Activated CD8-positive, alpha-beta memory T cell treated with anti-CD3 and anti-CD28 coated beads for 1 hour (primary cell): ENCODE measurements at places on chromosomes 3 and 15.

DNA sequence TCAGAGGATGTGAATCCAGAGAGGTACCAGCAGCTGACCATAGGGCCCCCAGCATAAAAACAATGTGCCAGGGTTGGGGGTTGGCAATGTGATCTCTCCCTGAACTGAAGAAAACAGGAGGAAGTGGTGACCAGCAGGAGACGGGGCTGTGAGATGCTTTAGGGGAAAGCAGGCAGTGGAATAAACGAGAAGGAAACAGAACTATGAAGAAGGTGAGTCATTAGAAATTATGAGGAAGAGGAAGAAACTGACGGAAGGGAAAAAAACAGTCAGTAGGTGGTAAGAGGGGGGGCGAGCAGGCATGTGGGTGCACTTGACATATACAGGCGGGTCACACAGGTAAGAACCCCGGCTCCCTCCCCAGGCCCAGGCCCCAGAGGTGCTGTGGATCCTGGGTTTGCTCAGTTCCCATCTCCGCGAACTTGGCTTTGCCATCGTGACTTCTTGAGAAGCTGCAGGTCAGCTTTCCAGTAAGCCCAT lies 42.2 kb upstream of the B3GNT5 start:
- no peak for DNase-seq

GRCh38 chr3:170808041-170808440 lies 62.0 kb downstream of the RPL22L1 start:
- DNase-seq: no peak

- DNase-seq: no peak
Observed at GRCh38 chr3:55797084-55797483, 310.0 kb upstream of the WNT5A start.

DNA sequence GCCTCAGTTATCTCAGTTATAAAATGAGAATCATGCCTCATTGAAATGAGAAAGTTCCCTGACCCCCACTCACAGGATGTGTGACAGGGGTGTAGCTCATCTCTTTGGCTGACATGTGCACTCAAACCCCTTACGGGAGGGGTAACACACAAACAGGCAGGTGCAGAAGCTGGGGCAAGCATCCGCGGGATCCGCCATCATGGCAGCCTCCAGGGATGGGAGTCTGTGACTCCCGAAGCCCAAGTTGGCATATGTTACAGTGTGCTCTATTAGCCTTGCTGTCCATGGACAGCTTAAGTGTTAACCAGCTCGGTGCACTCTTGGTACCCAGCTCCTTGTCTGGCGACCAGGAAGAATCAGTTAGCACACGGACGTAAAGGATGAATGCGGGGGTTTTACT lies 822.7 kb upstream of the SEMA6D start:
- DNase-seq: no peak

DNA sequence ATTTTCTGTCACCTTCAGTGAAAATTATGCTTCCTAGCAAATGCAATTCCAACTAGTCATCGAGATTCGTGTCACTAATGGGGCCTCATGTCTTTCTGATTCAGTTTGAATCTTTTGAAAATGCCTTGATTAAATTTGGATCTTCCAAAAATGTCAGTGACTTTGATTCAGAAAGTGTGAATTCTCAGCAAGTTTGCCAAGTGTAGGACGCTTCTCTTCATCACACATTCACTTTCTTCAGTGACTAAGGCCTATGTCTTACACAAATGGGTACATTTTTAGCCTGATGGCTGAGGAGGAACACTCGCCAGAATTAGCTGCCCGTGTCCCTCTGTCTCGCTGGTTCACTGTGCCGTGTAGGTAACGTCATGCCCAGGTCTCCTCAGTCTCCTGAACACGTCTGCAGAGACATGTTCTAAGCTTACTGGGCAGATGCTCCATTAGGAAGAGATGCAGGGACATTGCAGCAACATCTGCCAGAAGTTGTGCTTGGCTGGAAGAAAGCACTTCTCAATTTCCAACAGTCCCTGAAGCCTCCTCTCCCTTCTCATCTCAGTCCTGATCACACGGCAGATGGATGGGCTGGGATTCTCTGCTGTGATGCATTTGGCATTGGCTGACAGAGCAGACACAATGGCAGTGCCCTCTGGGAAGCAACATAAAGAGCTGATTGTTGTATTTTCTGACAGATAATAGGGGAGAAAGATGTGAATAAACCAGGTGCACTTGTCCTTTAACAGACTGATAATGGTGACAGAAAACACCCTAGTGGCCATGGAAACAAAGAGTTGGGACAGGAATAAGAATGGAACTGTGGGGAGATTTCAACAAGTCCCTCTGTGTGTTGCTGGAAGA lies 29.1 kb upstream of the LYZL4 start:
- DNase-seq: no peak

DNA sequence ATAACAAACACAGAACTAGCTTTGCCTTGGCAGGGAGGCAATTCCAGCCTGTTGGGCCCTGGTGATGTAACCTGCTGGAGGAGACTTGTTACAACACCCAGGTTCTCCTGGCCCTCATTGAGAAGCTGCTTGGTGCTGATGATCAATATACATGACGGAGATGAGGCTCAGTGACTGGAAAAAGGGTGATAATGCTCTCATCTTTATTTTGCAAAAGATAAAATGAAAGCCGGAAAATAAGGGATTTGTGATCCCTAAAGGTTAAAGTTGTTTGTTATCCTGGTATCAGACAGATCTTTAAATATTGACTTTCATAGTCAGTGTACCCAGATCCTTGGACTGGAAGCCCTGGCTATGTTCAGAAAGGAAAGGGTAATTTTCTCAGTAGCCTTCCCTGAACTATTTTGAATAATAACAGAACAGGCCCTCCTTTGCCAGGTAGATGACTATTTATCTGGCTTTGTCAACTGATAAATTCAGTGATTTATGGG lies 118.9 kb upstream of the MEIS2 start:
- no peak for DNase-seq

DNA sequence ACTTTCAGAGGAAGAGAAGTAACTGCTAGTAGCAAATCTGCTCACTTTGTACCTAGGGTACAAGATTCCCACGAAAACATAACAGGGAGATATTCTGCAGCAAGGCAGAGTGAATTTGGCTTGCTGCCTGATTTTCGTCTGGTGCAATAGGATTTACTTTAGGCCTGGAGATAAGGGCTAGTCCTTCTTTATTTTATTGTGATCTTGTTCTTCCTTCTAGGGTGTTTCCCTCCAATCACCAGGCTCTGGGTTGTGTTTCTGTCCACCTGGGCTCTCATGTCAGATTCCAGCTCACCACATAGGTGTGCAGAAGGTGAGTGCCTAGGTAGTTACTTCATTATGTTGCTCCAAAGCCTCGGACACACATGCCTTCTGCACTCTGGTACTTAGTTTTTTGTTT lies 211.8 kb upstream of the RGMA start:
- DNase-seq: no peak

DNA sequence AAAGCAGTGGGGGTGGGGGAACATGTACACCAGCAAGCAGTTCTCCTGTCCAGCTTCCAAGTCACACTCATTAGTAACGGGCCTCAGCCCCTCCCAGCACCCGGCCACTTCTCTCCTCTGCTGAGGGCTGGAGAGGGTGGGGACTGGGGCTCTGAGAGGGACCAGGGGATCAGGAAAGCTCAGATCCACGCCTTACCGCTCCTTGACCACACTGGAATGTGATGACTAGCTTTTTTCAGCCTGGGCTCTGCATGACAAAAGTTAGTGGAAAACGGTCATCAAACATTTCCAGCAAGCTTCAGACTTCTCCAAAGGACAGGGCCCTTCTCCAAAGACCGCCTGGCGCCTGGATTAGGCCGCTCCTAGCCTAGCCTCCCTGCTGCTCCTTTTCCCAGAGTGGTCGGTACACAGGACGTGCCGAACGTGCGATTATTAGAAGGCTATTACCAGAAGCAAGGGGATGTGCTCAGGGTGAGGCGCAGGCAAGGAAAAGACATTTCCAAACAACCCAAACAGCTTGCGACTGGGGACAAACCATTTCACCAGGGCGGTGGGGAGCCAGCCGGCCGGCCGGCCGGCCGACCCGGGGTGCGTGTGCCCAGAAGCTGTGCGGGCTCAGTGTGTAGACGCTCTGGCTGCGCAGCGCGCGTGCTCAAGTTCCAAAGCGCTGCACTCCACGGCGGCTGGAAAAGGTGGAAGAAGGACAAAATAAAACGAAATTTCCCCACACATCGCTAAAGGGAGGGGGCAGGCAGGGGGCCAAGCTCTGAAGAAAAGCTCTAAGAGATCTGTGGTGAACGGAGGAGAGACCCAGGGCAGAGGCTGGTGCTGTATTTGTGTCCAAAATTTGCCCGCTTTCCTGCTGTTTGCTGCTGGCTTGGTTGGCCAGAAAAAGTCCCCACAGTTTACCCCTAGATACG lies 51.0 kb upstream of the SSR3 start:
- no peak for DNase-seq

- DNase-seq: no peak
Observed at GRCh38 chr15:70323111-70323851, 225.6 kb upstream of the TLE3 start.

DNA sequence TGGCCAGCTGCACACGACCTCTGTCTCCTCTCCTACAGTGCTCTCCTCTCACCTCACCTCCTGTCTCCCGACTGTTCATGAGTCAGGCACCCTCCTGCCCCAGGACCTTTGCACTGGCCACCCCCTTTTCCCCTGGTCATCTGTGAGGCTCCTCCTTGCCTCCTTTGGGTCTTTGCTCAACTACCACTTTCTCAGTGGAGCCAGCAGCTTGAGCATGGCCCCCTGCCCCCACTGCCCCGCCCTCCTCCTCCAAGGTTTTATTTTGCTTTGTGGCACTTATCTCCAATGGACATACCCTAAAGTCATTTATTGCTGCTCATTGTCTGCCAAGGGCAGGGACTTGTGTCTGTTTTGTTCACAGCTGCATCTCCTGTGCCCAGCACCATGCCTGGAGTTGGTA lies 64.3 kb downstream of the MGLL start:
- DNase-seq: no peak

DNA sequence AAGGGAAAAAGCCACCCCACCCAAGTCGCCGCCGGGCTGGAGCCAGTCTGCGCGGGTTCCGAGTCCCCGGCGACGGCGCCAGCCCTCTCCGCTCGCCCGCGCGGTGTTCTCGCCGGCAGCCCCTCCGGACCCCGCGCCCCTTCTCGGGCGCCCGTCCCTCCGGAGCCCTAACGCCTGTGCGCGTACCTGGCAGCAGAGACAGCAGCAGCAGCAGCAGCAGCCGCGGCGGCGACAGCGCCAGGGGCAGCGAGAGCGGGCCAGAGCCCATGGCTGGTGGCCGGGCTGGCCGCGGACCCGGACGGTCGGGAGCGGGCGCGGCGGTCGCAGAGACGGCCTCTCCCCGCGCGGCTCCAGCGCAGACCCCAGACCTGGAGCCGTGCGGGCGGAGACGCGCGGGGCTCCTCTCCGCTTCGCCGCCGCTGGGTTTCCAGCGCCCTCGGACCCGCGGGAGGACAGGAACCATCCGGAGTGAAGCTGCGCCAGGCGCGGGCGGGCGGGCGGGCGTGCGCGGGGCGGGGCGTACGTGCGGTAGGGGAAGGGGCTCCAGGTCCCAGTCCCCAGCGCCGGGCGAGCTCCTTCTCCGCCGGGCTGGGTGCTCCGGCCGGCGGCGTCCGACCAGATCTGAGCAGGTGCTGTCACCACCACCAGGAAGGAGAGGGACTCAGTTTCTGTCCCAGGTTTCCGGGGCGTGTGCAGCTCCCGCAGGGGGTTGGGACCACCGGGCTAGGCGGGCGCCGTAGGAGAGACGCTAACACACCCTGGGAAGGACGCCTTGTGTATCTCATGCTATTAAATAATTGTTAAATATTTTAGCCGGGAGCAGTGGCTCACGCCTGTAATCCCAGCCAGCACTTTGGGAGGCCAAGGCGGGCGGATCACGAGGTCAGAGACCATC lies at the start of gene CHRNA3:
Gene CHRNA3, minus strand, starts transcription at position 470 of the 895 bp plus-strand sequence. Its CDS starts 202 bp downstream, at position 268.
- no peak for DNase-seq

- DNase-seq: no peak
Observed at GRCh38 chr3:148922467-148922866, 57.4 kb downstream of the CPA3 start.

GRCh38 chr3:56415652-56416051 lies 52.6 kb downstream of the ERC2 start:
- no peak for DNase-seq

GRCh38 chr3:110811050-110811449 lies 260.6 kb upstream of the NECTIN3 start:
- DNase-seq: no peak

DNA sequence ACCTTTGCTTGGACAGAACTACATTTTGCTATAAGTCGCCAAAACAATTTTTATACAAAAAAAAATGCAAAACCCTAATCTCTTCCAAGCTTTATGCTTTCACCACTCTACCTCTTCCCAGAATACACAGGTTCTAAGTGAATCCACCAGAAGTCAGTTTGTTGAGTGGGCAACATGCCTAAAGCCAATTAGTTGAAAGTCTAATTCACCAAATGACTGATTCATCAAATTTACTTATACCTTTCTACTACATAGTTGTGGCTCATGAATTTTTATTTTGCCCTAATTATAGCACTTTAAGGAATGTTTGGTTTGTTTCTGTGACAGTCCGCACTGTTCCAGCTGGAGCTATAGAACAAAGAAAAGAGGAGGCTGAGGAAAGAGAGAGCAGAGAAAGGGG lies 265.9 kb upstream of the TGFBR2 start:
- DNase-seq: no peak

DNA sequence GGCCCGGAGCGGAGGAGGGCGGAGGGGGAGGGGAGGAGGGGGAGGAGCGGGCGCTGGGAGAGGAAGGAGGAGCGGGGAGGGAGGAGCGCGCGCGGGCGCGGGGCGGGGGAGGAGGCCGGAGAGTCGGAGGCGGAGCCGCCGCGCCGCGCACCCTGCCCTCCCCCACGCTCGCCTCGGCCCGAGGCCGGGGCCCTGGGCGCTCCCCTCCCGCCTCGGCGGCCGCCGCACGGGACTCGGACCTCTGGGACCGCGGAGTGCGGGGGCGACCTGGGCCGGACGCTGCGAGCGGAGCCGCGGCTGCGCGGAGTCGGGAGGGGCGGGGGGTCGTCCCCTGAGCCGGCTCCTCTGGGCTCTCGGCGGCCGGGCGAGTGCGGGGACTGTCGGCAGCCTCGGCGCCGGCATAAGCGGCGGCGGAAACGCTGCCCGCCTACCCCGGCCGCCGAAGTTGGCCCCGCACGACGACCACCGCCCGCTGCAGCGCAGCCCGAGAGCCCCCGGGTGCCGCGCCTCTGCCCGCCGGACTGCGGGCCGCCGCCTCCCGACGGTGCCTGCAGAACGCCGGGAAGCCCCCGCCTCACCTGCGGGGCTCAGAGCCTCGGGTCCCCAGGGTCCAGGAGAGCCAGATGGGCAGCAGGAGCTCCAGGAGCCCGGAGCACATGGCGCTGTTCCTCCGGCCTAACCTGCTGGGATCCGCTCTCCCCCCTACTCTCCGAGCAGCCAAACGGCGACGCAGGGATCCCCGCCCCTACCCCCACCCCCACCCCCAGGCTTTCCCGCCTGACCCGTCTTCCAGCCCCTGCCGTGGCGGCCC lies 406 bp upstream of the GABRB3 start:
- DNase-seq: no peak

GRCh38 chr15:90710436-90711027 lies 6.6 kb upstream of the BLM start:
- DNase-seq: no peak
